ENCODE measurements at places on chromosomes 1 and 21. TPM values are rescaled to one million over a fixed set of nuclear protein-coding genes. Genes with fewer than 3 reads are reported as not detected.

SIM2 gene
- total RNA-seq = not detected

COL9A2 gene
- total RNA-seq = 3.2 TPM

RAB7B gene
- total RNA-seq = not detected

DNA sequence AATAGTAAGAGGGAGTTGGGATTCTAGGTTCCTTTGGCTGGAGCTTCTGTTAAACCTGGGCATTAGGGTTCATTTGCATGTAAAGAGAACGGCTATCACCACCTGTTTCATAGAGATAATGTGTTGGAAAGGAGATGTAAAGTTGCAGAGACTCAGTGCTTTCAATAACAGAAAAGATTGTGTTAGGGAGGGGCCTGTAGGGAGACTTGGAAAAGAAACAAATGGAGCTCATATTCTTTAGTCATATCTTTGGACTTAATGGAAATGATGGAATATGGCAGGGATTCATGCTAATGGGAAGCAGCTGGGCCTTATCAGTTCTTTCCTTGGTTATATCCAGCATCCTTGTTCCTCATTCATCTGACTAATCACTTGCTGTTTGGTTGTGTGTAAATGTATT, 144.9 kb downstream of the CD247 start:
- DNase-seq = no peak

DNA sequence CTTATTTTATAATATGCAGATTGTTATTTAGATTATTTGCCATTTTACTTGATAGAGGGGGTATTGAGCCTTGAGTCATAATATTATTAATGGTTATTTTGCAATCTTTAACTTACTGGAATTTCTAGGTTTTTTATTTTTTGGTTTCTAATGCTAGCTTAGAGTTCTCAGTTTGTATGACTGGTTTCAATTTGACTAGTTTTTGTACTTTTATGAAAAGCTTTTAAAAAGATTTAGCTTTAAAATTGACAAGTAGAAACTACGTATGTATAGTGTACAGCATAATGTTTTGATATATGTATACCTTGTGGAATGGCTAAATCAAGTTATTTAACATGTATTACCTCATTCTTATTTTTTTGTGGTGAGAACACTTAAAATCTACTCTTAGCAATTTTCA, 41.5 kb downstream of the CEP350 start:
- DNase-seq = no peak

TNFSF4 gene
- 0.36 TPM for total RNA-seq

GRCh38 chr1:29527314-29528004, 291.1 kb downstream of the PTPRU start:
- no peak for DNase-seq

APCS gene
- not detected for total RNA-seq

GRCh38 chr1:209402697-209403096, 180.8 kb upstream of the CAMK1G start:
- no peak for DNase-seq

DNA sequence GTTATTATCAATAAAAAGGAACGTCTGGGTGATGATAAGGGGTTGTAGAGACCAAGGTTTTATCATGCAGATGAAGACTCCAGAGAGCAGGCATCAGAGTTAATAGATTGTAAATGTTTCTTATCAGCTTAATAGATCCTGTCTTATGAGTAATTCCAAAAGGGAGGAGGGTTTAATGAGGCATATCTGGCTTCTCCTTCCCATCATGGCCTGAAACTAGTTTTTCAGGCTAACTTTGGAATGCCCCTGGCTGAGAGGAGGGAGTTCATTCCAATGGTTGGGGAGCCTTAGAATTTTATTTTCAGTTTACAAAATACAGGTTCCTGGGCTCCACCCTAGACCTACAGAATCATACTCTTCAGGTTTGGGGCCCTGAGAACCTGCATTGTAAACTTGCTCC, 13.5 kb downstream of the PLA2G2D start:
- DNase-seq = no peak

- DNase-seq = no peak
Observed at GRCh38 chr1:67224856-67225255, 58.6 kb downstream of the IL23R start.

DNA sequence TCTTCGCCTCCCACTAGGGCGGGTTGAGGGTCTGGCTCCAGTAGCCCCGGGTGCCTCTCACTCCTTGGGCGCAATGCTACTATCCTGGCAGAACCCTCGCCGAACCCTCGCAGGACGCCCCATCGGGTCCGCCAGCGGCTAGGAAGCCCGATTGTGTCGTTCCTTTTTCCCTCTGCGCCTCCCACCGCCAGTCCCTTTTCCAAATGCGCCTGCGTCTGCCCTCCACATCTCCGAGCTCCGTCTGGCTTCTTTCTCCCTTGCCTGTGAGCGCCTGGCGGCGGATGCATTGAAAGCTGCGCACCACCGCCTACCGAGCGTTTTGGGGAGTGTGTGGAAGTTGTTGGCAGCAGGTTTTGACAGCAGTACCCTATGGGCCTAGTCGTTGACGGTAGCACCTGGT, 1.0 kb upstream of the DIRAS3 start:
- no peak for DNase-seq

DNA sequence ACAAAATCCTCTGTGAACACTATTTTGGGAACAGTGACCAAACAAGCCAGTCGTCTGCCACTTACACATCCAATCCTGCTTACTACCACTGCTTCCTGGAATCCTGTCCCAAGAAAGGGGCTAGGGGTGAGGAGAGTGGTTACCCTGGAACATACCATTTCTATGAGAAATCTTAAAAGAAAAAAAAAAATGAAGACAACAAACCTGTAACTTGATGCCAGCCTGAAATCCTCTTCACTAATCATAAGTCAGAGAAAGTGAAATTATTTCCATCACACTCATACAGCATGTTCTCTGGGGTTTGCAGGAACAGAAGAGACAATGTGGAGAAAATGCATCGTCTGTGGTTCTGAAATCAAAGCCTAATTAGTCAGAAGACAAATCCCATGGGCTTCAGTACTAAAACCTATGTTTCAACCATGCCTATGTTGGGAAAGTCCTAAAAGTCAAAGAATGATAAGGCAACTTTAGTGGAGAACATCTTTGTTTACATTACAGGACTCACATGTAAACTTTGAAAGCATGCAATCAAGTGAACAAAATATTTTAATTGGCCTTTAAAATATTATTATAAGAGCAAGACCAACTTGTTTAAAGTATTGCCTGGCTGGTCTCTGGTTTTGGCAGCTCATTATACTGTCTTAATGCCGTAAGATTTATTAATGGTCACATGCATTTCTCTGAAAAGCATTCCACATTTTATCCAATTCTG, 220.7 kb downstream of the LTN1 start:
- no peak for DNase-seq

SOAT1 gene
- total RNA-seq = 34.9 TPM

GRCh38 chr1:11498956-11499594, 20.1 kb downstream of the DISP3 start:
- DNase-seq = no peak

CFHR1 gene
- total RNA-seq = not detected

- DNase-seq = no peak
Observed at GRCh38 chr1:203364094-203364801, 13.3 kb upstream of the FMOD start.

FMOD gene
- not detected for total RNA-seq

NPPB gene
- total RNA-seq = not detected

Data from CD8-positive, alpha-beta T cell (primary cell).